Sigmoid colon (tissue), 7 donors: ENCODE measurements at places on chromosomes 11 and 22. TPM values are rescaled to one million over a fixed set of nuclear protein-coding genes. Genes with fewer than 3 reads are reported as not detected.
A peak's percentile ranks its signal among the peaks of the same experiment; 100 is the strongest.

DNA sequence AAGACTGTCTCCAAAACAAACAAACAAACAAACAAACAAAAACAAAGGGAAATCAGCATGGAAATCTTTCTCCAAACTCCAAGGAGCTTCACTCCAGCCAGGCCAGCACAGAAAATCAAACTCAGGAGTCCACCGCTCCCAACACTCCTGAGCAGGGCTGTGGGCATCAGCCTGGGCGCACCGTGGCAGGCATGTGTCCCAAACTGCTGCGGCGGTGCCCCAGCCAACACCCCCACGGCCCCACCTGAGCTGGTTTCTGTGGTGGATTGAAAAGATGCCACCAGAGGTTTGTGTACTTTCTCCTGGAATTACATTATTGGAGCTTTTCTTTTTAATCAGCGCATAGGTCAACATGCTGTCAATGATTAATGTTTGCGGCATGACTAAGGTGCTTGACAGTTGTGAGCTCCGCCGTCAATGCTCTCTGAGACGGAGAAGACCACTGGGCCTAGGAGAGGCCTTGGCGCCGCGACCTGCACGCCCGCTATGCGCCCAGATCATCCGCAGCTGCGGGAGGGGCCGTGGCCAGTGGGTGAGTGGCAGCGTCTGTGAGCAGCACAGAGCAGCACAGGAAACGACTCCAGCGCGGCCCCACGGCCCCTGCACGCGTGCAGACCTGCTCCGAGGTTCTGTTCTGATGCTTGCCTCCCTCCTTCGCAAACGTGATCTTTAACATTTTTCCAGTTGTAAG, 18.1 kb downstream of the DRD4 start:
- H3K27ac ChIP-seq = no peak overlapping the region
- no peaks in the 10 kb centered on the region for H3K36me3 ChIP-seq

- peak; percentile 63 for DNase-seq
- no peak overlapping the region for H3K4me3 ChIP-seq
- peak overlapping the region; percentile 90 for H3K27ac ChIP-seq
- peaks cover 68% of the 10 kb centered on the region for H3K4me1 ChIP-seq
- no peaks in the 10 kb centered on the region for H3K27me3 ChIP-seq
Observed at GRCh38 chr22:42993651-42994275, 21.2 kb downstream of the PACSIN2 start.

- no peaks in the 10 kb centered on the region for H3K27me3 ChIP-seq
- no peaks in the 10 kb centered on the region for H3K4me1 ChIP-seq
- DNase-seq = no peak
- H3K27ac ChIP-seq = no peak overlapping the region
- H3K36me3 ChIP-seq = no peaks in the 10 kb centered on the region
Observed at GRCh38 chr22:47883757-47884156, 1121.3 kb downstream of the TBC1D22A start.

GRCh38 chr22:29479417-29480261, at the start of gene NEFH:
Gene NEFH (plus strand): TSS chr22:29480218. CDS start chr22:29480263, 45 bp downstream.
- peak within 1 kb of the TSS; percentile 32 for H3K4me3 ChIP-seq
- H3K27ac ChIP-seq = no peak within 1 kb of the TSS
- peaks cover 24% of the 10 kb centered on the region for H3K4me1 ChIP-seq
- no peaks in the 10 kb centered on the region for H3K36me3 ChIP-seq
- H3K27me3 ChIP-seq = peaks cover 57% of the 10 kb centered on the region

- peak; percentile 41 for DNase-seq
- no peak overlapping the region for H3K4me3 ChIP-seq
- H3K4me1 ChIP-seq = peaks cover 1% of the 10 kb centered on the region
- peaks cover 5% of the 10 kb centered on the region for H3K27me3 ChIP-seq
- no peaks in the 10 kb centered on the region for H3K36me3 ChIP-seq
Observed at GRCh38 chr11:73269459-73270015, 2.6 kb upstream of the P2RY6 start.

DNA sequence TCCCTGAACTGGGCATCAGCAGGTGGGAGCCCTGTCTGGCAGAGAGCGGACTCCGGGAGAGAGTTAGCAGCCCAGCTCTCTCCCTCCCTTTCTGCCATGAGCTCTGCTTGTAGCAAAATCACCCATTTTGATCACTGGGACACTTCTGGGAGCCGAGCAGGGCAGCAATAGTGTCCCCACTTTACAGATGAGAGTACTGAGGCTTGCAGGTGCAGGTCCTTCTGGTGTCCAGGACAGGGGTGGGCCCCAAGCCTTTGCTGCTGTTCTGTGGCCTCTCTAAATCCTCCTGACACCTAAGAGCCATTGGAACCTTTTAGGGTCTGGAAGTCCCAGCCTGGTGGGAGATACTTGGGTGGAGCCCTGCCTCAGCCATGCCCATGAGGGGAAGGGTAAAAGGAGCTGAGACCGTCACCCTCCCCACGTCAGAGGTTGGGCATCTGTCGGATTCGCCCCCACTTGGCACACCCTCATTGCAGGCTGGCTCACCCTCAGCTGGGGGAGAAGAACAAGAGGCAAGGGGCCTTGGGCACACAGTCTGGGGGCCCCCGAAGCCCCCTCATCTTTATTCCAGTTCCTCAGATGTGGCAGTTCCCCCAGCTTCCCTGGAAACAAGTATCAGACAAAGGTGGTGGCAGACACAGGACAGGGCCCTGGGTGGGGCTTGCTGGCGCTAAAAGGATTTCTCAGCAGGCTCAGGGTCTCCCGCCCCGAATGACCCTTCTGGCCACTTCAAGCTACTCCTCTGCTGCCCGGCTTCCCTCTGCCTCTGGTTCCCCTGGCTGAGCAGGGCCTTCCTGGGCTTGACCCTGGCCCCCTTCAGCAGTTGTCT, 4.5 kb downstream of the RIN1 start:
- no peaks in the 10 kb centered on the region for H3K36me3 ChIP-seq
- no peak overlapping the region for H3K27ac ChIP-seq
- peak; percentile 56 for DNase-seq
- no peak overlapping the region for H3K4me3 ChIP-seq
- no peaks in the 10 kb centered on the region for H3K4me1 ChIP-seq

CRYBB2 gene
- total RNA-seq = not detected
